ENCODE measurements at places on chromosomes 2 and 18. TPM values are rescaled to one million over a fixed set of nuclear protein-coding genes. Genes with fewer than 3 reads are reported as not detected.

- no peak for DNase-seq
These were observed 114.7 kb upstream of the DOCK10 start for GRCh38 chr2:225156853-225157451.

- no peak for DNase-seq
These were observed 392.0 kb upstream of the LYPD1 start for GRCh38 chr2:133061874-133062593.

- DNase-seq: no peak
These were observed 104.4 kb downstream of the HS6ST1 start for GRCh38 chr2:128214251-128214650.

- peak; percentile 41 for DNase-seq
These were observed 488 bp upstream of the RHOB start for GRCh38 chr2:20446255-20446916.

DNA sequence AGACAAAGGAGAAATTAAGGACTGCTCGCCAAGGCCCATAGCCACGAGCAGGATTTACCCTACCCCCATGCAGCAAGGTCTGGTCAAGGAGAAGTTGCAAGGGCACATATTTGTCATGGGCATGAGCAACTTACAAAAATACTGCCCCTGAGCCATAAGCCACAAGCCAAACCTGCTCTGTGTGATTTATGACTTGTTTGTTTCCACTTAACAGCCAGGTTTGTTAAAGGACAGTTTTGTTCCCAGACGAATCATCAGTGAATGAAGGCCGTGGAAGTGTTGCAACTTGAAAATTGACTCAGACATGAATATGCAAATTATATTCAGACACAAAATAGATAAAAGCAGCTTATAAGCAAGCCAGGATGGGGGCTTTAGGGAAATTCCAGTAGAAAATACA, 31.3 kb upstream of the EVA1A start:
- DNase-seq: no peak

The SCN2A gene
- 0.52 TPM for total RNA-seq

The OTOS gene
- total RNA-seq: not detected
